Stimulated activated CD8-positive, alpha-beta memory T cell treated with anti-CD3 and anti-CD28 coated beads, Interleukin-15, amount 100 ng/mL, for 48 hours (primary cell): ENCODE measurements at places on chromosomes 7 and 10.

- no peak for DNase-seq
Observed at GRCh38 chr10:121288864-121289661, 309.2 kb downstream of the FGFR2 start.

GRCh38 chr7:43612599-43613589, 30.0 kb downstream of the STK17A start:
- DNase-seq = no peak

DNA sequence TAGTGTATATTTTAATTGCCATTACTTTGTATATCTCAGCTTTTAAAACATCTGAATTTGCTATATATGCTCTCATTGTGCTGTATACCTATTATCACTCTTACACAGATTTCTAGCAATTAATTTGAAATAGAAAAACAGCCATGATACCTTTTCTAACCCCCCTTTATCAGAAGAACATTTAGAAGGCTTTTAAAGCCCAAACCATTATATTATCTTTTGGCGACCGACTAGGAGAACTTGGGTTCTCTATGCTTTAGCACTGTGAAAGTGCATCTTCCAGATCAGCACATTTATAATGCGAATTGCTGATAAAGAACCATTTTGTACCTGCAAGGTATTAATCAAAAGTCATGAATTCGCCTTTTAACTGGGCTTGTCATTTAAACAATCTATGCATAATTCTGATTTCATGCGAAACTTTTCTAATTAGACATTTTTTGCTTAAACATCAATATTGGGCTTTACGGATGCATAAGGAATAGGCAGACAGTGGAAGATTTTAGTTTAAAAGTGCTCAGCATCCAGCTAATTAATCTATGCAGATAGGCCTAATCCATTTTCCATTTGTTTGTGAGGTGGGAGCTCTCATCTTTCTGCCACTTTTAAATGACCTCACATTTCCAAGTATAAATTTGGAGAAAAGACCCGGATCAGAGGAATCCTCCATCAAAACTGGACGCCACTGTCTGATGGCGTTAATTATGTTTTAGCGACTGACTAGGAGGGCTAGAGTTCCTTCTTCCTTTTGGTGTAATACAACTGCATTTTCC, 1.2 kb upstream of the MLLT10 start:
- no peak for DNase-seq

DNA sequence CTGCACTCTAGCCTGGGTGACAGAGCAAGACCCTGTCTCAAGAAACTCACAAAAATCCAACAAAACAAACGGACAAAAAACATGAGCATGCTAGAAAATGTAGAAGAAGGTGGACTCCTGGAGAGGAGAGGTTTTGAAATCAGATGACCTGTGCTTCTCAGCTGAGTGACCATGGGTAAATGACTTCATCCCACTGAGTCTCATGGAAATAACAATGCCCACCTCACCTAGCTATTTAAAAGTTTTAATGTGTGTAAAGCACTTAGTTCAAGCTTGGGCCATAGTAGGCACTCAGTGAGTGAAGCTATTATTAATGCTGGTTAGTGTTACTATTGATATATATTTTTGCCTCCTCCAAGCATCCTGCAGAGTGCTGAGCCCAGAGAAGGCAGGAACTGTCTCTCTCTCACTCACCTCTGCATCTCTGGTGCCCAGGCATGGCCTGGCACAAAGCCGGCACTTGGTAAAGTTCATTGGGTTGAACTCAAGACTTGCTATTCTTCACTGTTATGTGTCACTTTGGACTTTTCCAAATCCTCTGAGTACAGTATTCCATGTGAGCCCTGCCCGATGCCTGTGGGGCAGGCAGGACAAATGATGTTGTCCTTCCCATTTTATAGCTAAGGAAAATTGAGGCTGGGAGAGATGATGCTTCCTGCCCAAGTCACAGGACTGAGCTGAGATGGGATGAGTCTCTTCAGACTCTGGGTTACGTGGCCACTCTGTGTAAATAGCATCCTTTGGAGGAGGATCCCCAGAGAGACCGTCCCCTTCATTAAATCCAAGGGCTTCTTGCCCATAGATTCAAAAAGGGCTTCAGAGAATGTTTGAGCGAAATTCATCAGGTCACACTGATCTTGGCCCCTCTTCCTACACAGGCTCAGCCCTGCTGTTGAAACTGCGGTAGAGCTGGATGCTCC, 81.4 kb upstream of the EMX2 start:
- DNase-seq = no peak

GRCh38 chr10:86329896-86330680, 36.5 kb downstream of the GRID1 start:
- DNase-seq = no peak

GRCh38 chr10:61845196-61845949, 56.1 kb upstream of the ARID5B start:
- no peak for DNase-seq

DNA sequence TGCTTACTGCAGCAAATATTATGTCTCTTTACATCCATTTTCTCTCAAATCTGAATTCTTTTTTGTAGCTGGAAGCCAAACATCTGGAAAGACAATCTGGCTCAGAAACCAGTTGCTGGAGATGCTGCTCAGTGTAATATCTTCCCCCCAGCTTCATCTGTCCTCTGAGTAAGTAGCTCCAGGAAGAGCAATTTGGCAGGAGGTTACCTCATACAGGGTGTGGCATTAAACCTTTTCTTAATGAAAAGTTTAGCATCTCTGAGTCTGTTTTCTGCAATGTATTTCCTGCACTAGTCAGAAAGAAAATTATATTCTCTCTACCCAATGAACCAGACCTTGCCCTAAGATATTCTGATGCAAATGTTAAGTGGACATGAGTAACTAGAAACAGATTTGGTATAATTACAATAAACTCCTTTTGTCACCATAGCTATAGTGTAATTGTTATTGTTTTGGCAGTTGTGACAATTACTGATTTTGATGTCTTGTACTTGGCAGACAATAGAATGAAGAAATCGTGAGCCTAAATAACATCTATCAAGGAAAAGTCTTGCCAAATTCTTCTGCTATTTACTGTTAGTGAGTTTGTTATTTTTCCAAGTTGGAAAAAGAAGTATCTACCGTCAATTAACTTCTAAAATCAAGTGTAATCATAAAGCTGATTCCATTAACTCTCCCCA, 123.3 kb downstream of the WDFY4 start:
- no peak for DNase-seq

- DNase-seq = no peak
Observed at GRCh38 chr10:133462512-133463305, 9.0 kb downstream of the SCART1 start.

DNA sequence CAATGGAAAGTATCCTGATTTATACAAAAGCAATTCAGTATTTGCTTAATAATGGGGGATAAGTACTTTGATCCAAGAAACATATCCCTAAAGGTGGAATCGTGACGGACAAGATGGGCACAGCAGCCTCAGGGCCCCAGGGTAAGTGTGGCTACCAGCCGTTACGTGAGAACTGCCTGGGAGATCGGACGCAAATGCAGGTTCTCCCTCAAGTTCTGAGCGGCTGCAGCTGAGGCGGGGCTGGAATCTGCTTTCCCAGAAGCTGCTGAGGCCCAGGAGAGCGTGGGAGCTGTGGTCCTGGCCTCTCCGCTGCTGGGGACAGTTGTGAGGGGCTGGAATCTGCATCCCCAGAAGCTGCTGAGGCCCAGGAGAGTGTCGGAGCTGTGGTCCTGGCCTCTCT, 13.5 kb downstream of the FOXL3 start:
- no peak for DNase-seq

DNA sequence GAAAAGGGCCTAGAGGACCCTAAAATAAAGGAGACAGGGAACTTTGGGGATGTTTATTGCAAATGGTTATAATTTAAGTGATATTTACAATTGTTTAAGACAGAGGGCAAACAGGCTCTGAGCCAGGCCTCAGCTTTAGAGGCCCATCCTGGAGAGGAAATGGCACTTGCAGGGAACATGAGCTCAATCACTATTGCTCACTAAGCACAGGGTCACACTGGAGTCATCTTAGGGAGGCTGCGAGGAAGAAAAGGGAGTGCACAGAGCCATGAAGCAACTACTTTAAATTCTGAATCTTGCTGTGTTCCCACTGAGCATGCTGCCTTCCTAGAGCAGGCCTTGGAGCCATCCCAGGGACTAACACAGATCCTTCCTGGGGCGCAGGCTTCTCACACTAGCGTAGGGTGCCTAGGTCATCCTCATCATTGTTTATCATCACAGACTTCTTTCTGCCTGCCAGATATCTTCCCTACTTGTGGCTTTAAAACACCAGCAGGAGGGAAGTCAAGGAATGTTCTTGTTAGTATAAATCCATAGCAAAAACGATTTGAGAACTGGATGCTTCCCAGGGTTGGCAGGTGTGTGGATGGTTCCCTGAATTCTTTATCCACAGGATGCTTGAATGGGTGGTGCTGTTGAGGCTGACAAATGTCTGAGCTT, 12.7 kb upstream of the DNAJB12 start:
- DNase-seq = no peak

DNA sequence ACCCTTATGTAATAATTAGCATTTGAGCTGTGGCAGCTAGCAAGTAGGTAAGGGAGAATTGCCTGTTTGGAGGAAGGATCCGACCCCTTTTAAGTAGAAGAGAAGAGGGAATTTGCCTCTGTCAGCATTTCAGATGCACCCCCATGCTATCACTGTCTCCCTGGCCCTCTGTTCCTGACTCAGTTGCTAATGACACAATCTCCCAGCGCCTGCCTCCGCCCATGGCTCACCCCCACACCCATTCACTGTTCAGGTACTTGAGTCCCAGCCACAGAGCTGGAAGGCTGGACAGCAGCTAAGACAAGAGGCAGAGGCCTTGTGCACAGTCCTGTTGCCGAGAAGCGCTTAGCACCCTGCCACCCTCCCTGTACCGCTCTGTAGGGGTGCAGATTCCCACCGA, 512.3 kb upstream of the GALNT17 start:
- DNase-seq = no peak

- no peak for DNase-seq
Observed at GRCh38 chr10:77190291-77190690, 447.3 kb downstream of the KCNMA1 start.

DNA sequence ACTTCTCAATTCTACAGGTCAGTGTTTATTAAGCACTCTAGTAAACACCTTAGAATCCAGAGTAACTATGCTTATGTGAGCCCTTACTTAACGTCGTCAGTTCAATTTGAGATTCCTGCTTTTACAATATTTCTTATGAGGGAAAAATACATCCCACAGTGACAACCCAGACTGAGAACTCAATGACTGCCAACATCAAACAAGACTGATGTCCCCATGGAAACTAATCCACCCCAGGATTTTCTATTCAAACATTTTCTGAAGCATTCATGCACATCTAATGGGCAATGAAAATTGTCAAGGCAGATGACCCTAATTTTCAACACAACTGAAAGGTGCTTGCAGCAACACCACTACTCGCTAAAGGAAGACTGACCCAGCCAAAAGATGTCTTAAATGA, 67.0 kb downstream of the ATE1 start:
- DNase-seq = no peak

DNA sequence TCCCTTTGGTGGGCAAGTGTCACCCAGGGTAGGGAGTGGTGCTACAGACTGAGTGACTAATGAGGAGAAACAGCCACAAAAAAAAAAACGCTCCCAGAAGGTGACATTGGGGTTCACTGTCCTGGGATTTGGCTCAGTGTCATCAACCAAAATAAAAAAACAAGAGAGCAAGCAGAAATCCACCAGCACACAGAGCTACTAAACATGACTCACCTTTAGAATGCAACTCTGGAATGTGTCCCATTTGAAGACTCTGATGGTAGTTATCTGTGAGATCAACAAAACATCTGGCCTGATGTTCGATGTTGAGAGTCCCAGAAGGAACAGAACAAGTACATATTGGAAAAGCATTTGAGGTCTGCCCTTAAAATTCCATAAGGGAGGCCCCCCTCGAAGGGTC, 200.3 kb upstream of the LYZL2 start:
- no peak for DNase-seq

DNA sequence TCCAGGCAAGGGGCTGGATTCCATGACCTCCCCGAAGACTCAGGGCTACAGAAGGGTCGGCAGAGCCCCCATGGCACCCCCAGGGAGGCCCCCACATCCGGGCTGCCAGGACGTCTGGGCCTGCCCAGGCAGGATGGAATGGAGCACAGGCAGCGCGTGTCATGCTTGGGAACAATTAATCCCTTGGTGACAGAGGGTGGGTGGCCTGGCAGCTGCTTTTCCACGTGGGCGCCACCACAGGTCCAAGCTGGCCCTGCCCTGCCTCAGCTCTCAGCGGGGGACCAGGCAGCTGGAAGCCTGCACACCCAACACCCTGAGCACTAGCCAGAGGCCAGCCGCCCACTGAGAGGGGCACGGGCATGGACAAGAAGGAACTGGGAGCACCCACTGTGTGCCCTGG, 11.4 kb downstream of the ELN start:
- no peak for DNase-seq

GRCh38 chr10:131649617-131650016, 251.2 kb upstream of the PPP2R2D start:
- no peak for DNase-seq

- DNase-seq = no peak
Observed at GRCh38 chr7:21966271-21966670, 20.6 kb upstream of the CDCA7L start.

- no peak for DNase-seq
Observed at GRCh38 chr7:138546064-138546619, 86.1 kb downstream of the TRIM24 start.

DNA sequence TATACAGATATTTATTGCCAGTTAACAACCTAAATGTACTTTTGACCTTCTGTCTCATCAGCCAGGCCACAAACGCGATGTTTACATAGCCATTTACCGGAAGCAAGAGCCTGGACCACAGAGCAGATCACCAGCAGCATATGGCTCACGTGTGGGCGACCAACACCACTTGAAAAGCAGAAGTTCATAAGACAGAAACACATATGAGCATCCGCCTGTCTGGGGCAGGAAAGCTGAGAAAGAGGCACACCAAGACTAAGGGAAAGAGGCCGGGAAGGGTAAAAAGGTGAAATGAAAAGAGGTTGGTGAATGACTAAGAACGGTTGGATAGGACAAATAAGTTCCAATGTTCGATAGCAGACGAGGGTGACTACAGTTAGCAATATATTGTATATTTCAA, 1.3 kb downstream of the ABCB1 start:
- peak; percentile 43 for DNase-seq

- DNase-seq = no peak
Observed at GRCh38 chr10:113108194-113108835, 158.3 kb downstream of the TCF7L2 start.

GRCh38 chr7:106419455-106420182, 134.8 kb upstream of the NAMPT start:
- DNase-seq = peak; percentile 43
